ENCODE measurements at places on chromosomes 7 and 10.

DNA sequence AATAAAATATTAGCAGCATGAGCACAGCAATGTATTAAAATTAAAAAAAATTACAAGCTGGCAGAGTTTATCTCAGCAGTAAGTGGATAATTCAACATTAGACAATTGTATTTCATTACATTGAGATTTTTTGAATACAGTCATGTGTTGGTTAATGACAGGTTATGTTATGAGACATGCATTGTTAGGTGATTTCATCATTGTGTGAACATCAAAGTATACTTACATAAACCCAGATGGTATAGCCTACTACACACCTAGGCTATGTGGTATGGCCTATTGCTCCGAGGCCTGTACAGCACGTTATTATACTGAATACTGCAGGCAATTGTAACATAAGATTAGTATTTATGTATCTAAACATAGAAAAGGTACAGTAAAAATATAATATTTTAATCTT, 29.7 kb downstream of the CCDC6 start:
- no peak for DNase-seq

DNA sequence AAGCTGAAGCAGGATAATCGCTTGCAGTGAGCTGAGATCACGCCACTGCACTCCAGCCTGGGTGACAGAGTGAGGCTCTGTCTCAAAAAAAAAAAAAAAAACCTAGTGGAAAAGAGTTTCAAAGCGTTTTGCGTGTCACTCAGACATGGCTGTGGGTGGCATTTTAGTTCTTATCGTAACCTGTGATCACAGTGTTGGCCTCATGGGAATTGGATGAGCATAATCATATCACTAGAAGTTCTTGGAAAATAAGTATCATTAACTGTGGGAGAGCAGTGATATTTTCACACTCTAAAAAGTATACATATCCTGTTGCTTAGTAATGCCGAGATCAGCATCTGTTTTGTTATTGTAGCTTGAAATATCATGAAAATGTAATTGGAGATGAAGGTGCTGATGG, 92.6 kb downstream of the CREM start:
- DNase-seq: no peak

DNA sequence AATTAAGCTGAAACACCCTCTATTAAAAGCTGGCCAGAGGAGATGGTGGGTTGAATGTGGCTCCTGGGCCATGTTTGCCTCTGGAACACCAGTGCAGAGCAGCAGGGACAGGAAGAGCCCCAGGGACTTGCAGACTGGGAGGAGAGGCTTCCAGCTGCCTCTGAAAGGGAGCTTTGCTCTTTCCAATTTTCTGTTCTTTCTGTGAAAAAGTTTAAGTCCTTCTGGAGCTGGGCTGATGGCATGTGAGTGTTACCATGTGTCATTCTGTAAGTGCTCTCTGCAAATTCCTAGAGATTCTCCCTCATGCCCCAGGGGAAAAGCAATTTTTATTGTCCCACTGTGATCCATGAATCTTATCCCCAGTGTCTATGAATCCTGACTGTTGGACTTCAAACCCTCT, 112.8 kb upstream of the LANCL2 start:
- DNase-seq: no peak

DNA sequence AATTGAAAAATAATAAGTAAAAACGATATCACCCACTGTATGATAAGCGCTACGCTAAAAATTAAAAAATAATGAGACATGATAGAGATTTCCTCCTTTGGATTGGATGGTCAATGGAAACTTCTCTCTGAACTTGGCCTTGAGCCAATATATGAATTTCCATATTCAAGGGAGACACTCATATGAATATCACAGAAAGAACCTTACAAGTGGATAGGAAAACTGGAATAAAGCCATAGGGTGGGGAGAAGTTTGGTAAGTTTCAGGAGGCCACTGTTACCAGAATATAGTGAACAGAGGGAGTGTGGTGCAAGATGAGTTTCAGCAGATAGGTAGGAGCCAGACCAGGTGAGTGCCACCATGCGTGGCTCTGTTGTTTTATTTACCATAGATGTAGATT, 147.2 kb downstream of the SEM1 start:
- no peak for DNase-seq

DNA sequence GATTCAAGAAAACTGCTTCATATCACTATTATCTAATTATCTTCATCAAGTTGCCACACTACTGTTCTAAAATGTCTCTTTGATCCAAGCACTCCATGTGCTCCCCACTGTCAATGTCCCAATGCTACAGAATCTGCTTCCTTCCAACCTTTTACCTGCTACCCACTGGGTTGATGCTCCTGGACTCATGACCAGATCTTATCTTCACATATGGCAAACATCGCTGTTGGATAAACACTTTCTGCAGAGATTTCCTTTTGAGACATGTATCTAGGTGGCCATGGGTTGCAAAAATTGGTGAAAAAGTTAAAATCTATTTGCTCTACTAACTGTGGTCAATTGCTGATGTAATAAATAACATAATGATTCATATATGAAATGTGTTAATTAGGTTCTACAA, 24.5 kb upstream of the SEMA3C start:
- no peak for DNase-seq

- no peak for DNase-seq
Measured at GRCh38 chr7:81883801-81884393, 114.0 kb upstream of the HGF start.

DNA sequence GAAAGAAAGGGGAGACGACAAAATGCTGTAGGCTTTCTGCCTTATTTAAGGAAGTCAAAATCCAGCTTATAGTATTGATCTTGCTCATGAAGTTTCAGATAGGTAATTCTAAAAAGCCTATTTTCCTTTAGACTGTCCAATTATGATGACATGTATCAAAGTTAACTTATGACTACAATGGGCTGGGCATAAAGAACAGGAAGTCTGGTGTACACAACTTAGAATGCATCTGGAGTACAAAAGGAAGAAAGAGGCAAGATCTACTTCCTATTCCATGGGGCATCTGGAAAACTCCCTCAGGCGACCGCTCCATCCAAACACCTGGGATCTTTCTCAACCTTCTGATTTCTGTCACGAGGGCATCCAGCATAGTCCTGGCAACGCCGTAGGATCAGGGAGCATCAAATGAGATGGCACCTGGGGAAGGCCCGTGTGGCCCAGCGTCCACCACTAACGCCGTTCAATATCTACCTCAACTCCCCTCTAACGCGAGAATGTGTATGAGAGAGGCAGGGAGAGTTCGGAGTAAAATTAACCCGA, 512 bp downstream of the FAM24B start:
- DNase-seq: peak; percentile 32

- no peak for DNase-seq
Measured at GRCh38 chr10:91559750-91560149, 73.1 kb downstream of the PPP1R3C start.

- no peak for DNase-seq
Measured at GRCh38 chr7:29953726-29954347, 35.8 kb downstream of the SCRN1 start.

- no peak for DNase-seq
Measured at GRCh38 chr7:46534664-46535588, 613.9 kb upstream of the IGFBP3 start.

GRCh38 chr7:85424298-85424697, 237.4 kb upstream of the SEMA3D start:
- no peak for DNase-seq

DNA sequence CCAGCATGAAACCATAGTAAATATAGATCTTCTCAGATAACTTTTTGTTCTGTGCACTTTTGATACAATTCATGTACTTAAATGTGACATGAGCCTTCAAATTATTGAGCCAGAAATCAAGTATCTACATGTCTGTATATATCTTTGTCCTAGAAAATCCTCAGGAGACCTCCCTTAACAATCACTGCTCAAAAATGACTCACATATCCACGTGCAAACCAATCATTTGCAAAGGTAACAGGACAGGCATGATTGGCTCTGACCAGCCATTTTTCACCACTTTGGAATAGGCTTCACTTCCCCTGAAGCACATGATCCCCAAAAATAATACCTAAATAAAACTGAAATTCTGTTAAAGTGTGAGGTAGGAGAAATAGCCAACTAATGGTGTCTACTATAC, 902.5 kb downstream of the PCDH15 start:
- DNase-seq: no peak

- no peak for DNase-seq
Measured at GRCh38 chr10:129771991-129772431, 192.1 kb downstream of the EBF3 start.

GRCh38 chr10:130627346-130628045, 491.3 kb downstream of the GLRX3 start:
- no peak for DNase-seq

DNA sequence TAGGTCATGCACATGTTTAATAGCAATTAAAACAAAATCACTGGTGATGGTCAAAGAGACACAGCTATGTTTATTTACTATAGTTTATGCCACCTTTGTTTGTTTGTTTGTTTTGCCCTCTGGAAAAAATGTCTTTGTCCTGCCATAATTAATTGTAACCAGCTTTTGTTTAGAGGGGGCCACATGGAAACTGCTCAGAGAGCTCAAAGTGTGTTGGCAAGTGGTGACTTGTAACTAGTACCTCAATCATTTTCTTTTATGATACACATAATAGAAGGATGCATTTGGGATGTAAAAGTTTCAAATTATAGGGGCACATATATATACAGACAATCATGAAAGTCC, 40.2 kb downstream of the GRK5 start:
- DNase-seq: no peak

- DNase-seq: no peak
Measured at GRCh38 chr10:132602614-132603013, 65.0 kb downstream of the INPP5A start.

- no peak for DNase-seq
Measured at GRCh38 chr7:128154504-128154903, 86.6 kb upstream of the LEP start.

GRCh38 chr10:125824736-125825135, 1.4 kb downstream of the BCCIP start:
- DNase-seq: no peak

- DNase-seq: no peak
Measured at GRCh38 chr10:3805791-3806461, 20.9 kb upstream of the KLF6 start.

DNA sequence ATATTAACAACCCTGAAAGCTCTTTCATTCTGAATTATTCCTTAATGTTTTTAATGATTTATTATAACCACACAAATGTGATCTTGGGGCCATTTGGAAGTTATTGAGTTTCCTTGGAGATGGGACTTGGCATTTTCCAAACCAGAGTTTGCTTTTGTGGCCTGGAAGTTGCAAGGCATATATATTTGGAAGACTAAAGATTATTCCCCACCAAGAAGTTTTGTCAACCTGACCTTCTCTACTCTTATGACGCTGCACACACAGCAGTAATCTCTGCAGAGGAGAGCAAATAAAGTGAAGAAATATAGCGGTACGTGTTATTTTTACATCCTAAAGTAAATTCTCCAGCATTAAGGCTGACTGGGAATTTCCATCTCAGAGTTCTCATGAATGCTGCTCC, 397.0 kb downstream of the LRMDA start:
- no peak for DNase-seq

DNA sequence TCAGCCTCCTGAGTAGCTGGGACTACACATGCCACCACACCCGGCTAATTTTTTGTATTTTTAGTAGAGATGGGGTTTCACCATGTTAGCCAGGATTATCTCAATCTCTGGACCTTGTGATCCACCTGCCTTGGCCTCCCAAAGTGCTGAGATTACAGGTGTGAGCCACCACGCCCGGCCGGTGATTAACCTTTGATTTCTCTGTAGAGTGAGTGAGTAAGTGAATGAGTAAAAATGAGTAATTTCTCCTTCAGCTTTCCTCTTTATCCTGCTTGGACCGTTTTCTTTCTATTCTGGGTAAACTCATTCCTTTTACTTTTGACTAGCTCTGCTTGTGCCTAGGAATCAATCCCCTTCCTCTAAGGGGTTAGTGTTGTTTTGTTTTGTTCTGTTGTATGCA, 36.8 kb downstream of the ST7 start:
- no peak for DNase-seq

GRCh38 chr10:7282457-7282856, 128.4 kb downstream of the SFMBT2 start:
- no peak for DNase-seq

- no peak for DNase-seq
Measured at GRCh38 chr10:8041992-8042720, 12.3 kb upstream of the GATA3 start.

- DNase-seq: no peak
Measured at GRCh38 chr7:87513735-87514335, 38.4 kb upstream of the ABCB4 start.

DNA sequence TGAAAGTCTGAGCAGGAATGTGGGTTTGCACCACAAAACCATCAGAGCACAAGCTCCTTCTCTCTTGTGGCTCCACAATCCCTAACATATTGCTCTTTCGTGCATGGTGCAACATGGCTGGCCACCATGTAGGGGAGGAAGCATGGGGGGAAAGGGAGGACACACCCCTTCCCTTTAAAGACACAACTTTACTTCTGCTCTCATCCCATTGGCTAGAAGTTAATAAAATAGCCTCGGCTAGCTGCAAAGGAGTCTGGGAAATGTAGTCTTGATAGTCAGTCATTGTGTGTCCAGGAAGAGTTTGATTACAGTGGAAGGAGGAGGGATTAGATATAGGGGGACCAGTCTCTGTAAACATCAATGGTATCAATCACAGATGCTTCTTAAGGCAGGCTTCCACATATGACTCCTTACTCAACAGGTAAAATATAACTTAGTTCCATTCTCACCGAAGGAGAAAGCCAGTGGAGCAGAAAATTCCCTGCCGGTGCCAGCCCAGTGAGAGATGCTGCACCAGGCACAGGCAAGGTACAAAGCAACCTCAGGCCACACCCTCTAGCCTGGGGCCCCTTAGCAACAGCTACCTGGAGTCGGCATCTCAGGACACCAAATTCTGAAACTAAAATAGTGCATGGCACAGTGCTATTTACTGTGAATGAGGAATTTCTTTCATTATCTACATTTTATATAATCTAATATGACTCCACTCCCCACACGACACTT, 124.7 kb upstream of the CTBP2 start:
- peak; percentile 29 for DNase-seq

DNA sequence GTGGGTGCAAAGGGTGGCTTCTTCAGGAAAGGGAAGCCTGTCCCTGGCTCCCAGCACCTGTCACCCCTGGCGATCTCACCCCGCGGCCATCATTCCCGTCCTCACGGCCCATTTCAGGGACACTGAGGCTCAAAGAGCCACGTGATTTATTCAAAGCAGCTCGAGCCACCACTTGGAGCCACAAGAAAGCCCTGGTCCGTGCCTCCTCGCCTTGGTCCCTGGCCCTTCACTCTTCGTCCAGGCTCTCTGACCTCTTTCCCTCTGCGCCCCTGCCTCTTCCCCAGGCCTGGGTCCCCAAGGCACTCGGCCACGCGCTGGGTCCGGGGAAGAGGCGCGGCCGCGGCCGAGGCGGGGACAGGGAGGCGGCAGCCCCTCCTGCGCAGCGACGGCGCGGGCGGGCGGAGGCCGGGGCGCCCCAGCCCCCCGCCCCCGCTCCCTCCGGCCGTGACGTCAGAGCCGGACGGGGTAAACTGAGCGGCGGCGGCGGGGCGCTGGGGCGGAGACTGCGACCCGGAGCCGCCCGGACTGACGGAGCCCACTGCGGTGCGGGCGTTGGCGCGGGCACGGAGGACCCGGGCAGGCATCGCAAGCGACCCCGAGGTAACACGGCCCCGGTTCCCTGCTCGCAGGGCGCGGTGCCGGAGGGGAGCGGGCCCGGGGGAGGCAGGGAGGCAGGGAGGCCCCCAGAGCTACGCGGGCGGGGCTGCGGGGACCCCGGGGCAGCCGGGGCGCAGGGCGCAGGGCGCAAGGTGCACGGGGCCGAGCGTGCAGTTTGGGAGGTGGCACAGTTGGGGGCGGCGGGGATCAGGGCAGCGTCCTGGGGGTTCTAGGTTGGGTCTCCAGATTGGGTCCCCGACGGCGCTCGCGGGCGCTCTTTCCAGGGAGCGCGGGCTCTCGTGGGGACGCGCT, at the start of gene SLC18A2:
TSS of gene SLC18A2 (plus strand) at position 494 of the 909 bp plus-strand sequence. CDS start 580 bp downstream, outside the sequence.
- no peak for DNase-seq

GRCh38 chr10:4786043-4786839, 39.8 kb upstream of the AKR1E2 start:
- no peak for DNase-seq

Data from Jurkat, Clone E6-1 (cell line).